Naive thymus-derived CD8-positive, alpha-beta T cell (primary cell): ENCODE measurements at places on chromosomes 7 and 10. TPM values are rescaled to one million over a fixed set of nuclear protein-coding genes. Genes with fewer than 3 reads are reported as not detected.
A peak's percentile ranks its signal among the peaks of the same experiment; 100 is the strongest.

DNA sequence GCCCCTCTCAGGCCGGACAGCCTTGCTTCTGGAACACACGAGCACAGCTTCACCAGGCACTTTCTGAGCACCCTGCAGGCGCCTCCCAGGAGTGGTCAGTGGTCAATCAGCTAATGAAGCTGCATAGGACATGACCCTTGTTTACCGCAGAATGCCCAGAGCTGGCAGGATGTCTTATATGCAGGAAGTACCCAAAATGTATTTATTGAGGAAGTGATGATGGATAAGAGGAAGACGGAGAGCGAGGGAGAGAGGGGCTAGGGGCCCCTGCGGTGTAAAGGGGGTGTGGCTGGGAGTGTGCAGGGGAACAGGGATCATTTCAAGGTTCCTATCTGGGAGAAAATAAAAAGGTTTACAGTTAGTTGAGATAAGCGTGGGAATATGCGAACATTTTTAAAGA, 3.3 kb downstream of the CYP2E1 start:
- no peak for DNase-seq

GRCh38 chr7:101936223-101936610, 118.8 kb downstream of the CUX1 start:
- DNase-seq: no peak

ANKRD30A gene
- not detected for total RNA-seq

DNA sequence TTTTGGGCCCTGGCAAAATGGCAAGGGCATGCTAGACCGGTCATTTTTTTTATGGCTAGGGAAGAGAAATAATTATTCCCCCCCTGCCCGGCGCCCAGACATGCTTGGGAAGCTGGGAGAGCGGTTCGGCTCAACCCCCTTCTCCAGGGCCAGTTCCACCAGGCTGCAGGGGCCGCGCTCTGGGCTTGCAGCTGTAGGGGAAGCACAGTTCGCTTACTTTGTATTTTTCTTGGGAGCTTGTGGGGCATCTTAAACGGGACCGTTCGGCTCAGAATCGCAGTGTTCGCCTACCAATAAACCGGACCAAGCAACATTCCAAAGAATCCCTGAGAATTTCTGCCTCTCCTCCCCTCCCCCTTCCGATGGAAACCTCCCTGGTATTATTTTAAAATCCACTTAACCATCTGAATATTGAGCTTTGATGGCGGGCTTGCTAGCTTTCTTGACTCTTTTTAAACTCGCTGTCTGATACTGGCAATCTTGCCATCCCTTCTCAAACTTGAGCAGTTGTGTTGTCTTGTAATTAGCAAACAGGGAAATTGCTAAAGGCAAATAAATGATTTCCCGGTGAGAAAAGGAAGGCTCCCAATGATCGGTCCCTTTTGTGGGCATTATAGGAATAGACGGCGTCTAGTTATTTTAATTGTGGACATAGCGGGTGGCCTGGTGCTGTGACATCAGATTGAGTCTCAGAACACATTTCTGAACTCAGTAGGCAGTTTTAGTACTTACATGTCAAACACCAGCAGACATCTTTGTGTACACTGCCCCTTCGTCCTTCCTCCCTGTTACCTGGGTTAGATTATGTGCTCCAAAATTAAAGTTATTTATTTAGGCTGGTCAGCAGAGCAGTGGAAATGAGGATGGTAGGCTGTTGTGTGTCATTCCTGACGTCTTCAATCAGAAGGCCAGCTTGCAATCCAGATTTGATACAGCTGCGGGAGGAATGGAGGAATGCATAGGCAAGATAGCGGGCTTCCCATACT, 3.4 kb downstream of the TCF7L2 start:
- DNase-seq: no peak

- no peak for DNase-seq
Measured at GRCh38 chr10:30784524-30784896, 155.0 kb upstream of the LYZL2 start.

DNA sequence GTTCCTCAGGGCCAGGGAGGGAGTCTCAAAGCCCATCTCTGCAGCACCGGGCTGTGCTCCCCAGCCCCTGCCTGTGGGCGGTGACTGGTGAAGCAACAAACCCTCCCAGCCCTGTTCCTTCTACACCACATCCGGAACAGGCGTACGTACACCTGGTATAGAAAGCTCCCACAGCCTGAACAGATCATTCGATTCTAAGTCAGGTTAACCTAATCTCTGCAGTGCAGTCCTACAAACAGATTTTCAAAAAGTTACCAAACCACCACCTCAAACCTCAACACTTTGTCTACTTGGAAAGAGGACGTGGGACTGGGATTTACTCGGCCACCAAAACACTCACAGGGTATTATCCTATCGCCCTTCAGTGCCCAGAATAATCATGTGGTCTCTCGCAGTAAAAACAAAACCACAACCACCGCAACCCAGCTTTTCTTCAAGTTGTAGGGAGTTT, 238.4 kb downstream of the DIP2C start:
- peak; percentile 69 for DNase-seq

- DNase-seq: no peak
Measured at GRCh38 chr7:48959676-48960075, 35.3 kb downstream of the CDC14C start.

SEC23IP gene
- 70.0 TPM for total RNA-seq
